ENCODE measurements at places on chromosomes 1 and 21.

DNA sequence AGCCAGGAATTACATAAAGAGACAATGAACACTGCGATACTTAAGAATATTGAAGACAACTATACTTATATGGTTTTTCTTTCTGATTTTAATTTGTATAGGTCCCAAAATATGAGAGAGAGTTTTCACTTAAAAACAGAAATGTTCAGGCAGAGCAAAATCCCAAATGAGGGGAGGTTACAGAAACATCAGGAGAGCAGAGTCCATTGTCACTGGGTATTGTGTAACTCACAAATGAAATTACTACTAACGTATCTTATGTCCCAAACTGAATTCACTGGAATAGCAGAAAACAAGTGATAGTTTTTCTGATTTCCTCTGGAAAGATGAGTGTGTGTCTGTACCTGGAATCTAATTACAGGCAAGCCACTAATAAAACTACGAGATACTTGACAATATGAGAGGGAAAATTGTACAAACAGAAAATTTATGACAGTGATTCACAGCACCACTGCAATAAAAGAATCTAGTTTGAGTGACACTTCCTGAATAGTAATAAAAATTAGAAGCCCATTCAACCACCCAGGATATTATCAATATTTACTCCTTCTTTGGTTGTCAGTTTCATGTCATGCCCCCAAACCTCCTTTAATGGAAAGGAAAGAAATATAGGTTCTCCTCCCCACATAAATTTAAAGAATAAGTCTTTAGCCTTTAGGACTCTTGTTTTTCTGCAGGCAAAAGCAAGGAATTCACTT lies 522.6 kb downstream of the ADGRL2 start:
- DNase-seq: no peak

DNA sequence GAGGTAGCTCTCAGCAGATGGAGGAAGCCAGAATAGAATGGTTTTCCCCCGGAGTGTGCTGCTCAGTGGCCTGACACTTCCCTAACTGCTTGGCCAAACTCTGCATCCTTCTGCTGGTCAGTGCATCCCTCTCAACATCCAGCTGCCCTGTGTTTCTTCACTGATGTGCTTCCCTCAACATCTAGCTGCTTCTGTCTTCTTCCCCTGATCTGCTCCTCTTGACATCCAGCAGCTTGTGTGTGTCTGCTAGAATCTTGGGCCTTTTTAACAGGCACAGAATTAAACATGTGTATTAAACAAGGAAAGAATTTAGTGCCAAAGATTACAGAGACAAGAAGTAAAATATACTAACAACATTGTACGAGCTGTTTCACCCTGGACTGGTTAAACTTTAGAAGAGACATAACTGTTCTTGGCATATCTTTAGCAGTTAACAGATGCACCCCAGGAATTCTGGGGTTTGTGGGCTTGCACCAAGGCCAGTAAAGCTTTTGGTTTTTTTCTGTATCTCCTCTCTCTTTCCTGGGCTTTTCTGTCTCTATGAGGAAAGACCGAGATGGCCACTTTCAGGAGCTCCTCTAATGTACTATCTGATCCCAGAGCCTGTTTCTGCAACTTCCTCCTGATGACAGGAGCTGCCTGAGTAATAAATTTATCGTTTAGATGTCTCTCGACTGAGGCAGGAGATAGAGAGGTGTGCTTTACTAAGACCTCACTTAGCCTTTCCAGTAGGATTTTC lies 34.8 kb upstream of the HSD3B1 start:
- no peak for DNase-seq

DNA sequence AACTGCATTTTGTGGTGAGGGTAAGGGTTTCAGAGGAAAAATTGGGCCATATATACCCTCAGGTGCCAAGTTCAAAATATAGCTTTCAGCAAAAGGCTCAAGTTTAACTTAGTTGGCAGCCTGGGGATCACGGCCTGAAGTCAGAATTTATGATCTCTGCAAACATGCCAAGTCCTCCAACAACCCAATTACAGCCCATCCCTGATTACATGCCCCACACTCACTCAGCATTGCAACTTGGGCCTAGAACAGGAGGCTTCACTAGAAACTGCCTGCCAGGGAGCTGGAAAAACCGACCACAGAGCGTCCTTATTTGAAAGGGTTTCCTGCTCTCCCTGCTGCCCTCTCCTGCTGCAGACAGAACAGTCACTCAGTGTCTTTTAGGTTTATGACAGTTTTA lies 12.4 kb downstream of the FYB2 start:
- DNase-seq: no peak

DNA sequence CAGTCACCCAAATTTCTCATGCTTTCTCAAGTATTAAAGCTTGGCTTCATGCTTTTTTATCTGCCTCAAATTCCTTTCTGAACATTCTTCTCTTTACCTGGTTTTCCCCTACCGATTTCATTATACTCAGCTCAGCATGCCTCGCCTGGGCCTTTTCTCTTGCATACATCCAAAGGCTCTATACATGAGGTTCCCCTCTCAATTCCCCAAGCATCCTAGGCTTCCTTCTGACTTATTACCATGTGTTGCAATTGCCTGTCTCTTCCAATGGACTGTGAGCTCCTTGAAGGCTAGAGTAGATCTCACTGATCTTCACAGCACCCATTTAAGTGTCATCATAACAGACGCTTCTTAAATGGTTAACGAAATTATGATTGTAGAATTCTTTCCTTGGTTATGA lies 24.1 kb upstream of the CYP4A22 start:
- no peak for DNase-seq
